ENCODE measurements at places on chromosomes 4 and X.

GRCh38 chr4:173935622-173936405, 347.7 kb downstream of the FBXO8 start:
- DNase-seq: no peak

GRCh38 chr4:14920759-14921320, 81.4 kb upstream of the CPEB2 start:
- DNase-seq: no peak

GRCh38 chr4:178306565-178306964, 864.3 kb upstream of the AGA start:
- DNase-seq: no peak

DNA sequence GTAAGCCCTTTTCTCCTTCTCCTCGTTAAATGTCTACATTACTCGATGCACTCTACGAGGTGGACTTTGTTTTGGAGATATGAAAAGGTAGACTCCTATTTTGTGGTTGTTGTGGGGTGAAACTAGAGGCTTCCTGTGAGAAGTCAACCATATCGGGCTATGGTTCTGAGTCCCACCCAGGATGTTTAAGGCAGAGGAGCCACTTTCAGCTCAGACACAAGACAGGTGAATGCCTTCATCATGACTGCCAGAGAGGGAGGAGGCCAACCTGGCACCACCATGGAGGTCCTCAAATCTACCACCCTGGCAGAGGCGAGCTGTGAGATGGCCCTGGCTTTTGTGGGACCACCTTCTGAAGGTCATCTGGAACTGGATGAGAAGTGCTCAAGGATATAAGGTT, 154.4 kb upstream of the KLF3 start:
- DNase-seq: no peak

GRCh38 chr4:43822621-43823020, 626.0 kb downstream of the KCTD8 start:
- DNase-seq: no peak

All from inflammatory macrophage treated with lipopolysaccharide for 1 hour (primary cell).